Natural killer cell (primary cell): ENCODE measurements at places on chromosomes 6 and 20. TPM values are rescaled to one million over a fixed set of nuclear protein-coding genes. Genes with fewer than 3 reads are reported as not detected.

GRCh38 chr6:65450451-65450850 is 256.6 kb downstream of the EYS start:
- H3K4me3 ChIP-seq = no peak overlapping the region
- H3K27ac ChIP-seq = no peak overlapping the region
- H3K36me3 ChIP-seq = no peaks in the 10 kb centered on the region
- no peaks in the 10 kb centered on the region for H3K27me3 ChIP-seq

GRCh38 chr6:113642714-113643406 is 214.3 kb upstream of the MARCKS start:
- no peak overlapping the region for H3K4me3 ChIP-seq
- no peaks in the 10 kb centered on the region for H3K27me3 ChIP-seq
- H3K4me1 ChIP-seq = no peaks in the 10 kb centered on the region

- DNase-seq = no peak
- no peak overlapping the region for H3K27ac ChIP-seq
- no peaks in the 10 kb centered on the region for H3K27me3 ChIP-seq
These were observed 470.4 kb upstream of the SLC35B3 start for GRCh38 chr6:8905757-8906156.

DNA sequence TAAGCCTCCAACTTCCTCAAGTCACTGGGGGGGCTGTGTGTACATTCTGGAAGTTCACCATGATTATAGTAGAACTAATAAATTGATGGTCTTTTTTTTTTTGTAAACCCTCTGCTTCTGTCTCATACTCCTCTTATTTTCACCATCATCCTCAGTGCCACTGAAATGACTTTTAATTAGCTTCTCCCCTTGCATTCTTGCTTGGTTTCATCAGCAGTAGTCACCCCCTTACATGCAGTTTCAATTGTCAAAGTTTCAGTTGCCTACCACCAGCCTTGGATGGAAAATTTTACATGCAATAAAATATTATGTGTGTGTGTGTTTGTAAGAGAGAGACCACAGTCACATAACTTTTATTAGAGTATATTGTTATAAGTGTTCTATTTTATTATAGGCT is 175.8 kb upstream of the BMP5 start:
- H3K4me3 ChIP-seq = no peak overlapping the region
- no peaks in the 10 kb centered on the region for H3K36me3 ChIP-seq
- no peak overlapping the region for H3K27ac ChIP-seq
- no peaks in the 10 kb centered on the region for H3K4me1 ChIP-seq
- no peaks in the 10 kb centered on the region for H3K27me3 ChIP-seq

DNA sequence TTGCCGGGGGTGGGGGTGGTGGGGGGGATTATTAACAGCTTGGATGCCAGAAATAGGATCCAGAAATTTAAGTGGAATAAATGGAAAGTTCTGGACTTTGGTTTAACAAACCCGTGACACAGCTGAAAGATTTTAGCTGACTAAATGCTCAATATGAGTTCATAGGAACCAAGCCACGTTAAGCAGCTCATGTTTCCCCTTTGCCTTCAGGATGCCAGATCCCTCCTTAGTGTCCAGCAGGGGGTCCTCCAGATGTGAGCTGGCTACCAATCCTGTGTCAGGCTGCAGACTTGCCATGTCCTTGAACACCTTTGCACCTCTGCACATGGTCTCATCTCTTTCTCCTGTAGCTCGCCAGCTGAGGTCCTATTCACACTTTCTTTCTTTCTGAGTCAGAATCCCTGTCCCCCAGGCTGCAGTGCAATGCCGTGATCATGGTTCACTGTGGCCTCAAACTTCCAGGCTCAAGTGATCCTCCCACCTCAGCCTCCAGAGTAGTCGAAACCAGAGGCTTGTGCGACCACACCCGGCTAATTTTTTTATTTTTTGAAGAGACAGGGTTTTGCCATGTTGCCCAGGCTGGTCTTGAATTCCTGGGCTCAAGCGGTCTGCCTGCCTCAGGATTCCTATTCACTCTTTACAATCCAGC is 133.3 kb upstream of the ARMC2 start:
- H3K27ac ChIP-seq = no peak overlapping the region
- no peaks in the 10 kb centered on the region for H3K27me3 ChIP-seq
- DNase-seq = no peak
- peaks cover 18% of the 10 kb centered on the region for H3K4me1 ChIP-seq
- H3K36me3 ChIP-seq = no peaks in the 10 kb centered on the region

DNA sequence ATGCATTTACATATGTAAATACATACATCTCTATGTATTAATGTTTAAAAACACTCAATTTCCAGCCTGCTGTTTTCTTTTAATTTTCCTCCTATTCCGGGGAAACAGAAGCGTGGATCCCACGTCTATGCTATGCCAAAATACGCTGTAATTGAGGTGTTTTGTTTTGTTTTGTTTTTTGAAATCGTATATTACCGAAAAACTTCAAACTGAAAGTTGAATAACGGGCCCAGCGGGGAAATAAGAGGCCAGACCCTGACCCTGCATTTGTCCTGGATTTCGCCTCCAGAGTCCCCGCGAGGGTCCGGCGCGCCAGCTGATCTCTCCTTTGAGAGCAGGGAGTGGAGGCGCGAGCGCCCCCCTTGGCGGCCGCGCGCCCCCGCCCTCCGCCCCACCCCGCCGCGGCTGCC is 355 bp upstream of the BMP2 start:
- peak overlapping the region; percentile 30 for H3K27ac ChIP-seq
- no peak for DNase-seq
- H3K36me3 ChIP-seq = no peaks in the 10 kb centered on the region
- peaks cover 21% of the 10 kb centered on the region for H3K4me1 ChIP-seq

GRCh38 chr6:56652994-56653393 is 10.3 kb upstream of the DST start:
- no peak overlapping the region for H3K4me3 ChIP-seq
- no peak overlapping the region for H3K27ac ChIP-seq
- no peak for DNase-seq
- no peaks in the 10 kb centered on the region for H3K36me3 ChIP-seq

Gene TCFL5
- total RNA-seq = 5.1 TPM

Gene HSPA1L
- total RNA-seq = 2.0 TPM
